ENCODE measurements at places on chromosomes 16 and 17.

DNA sequence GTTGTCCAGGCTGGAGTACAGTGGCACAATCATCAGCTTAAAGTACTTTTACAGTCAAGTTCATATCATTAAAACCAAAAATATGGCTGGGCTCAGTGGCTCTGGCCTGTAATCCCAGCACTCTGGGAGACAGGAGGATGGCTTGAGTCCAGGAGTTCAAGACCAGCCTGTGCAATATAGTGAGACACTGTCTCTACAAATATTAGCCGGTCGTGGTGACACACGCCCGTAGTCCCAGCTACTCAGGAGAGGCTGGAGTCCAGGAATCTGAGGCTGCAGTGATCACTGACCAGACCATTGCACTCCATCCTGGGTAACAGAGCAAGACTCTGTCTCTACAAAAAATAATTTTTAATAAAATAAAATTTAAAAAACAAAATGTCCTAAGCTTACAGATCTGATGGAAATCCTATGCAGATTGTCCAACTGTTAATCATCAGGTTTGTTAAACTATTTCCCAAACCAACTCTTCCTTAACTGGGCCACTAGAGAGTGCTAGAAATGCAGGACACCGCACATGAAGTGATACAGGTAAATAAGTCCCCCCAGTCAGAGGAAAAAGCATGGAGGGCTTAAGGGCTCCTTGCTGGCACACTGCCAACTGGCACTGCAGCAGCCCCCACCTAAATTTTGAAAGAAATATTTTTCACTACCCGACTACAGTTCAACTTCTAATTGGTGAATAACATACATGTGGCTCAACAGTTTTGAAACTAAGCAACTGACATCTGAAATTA, 2.8 kb downstream of the USP22 start:
- DNase-seq, result peak; percentile 63

GRCh38 chr17:73068322-73069153, 23.9 kb downstream of the SLC39A11 start:
- peak; percentile 63 for DNase-seq

- DNase-seq, result no peak
Measured at GRCh38 chr17:71501711-71502110, 619.1 kb upstream of the SOX9 start.

GRCh38 chr17:57319806-57320205, 63.5 kb downstream of the MSI2 start:
- no peak for DNase-seq

DNA sequence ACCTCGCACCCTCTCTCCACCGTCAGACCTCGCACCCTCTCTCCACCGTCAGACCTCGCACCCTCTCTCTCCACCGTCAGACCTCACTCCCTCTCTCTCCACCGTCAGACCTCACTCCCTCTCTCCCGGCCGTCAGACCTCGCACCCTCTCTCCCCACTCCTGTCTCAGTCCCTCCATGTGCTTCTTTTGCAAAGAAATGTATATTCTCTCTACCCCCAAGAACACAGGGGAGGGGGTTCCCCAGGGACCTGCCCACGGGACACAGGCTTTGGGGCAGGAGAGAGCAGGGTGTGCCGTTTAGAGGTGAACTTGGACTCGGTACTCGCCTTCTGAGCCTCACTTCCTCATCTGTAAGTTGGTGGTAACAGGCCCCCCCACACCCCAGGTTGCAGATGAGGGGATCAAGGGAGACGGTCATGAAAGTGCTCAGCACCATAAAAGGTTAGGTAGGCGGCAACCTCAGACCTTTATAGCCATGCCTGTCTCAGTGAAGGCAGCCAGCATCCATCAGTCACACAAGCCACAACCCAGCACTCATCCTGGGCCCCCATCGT, 63.7 kb downstream of the RPH3AL start:
- DNase-seq, result no peak

DNA sequence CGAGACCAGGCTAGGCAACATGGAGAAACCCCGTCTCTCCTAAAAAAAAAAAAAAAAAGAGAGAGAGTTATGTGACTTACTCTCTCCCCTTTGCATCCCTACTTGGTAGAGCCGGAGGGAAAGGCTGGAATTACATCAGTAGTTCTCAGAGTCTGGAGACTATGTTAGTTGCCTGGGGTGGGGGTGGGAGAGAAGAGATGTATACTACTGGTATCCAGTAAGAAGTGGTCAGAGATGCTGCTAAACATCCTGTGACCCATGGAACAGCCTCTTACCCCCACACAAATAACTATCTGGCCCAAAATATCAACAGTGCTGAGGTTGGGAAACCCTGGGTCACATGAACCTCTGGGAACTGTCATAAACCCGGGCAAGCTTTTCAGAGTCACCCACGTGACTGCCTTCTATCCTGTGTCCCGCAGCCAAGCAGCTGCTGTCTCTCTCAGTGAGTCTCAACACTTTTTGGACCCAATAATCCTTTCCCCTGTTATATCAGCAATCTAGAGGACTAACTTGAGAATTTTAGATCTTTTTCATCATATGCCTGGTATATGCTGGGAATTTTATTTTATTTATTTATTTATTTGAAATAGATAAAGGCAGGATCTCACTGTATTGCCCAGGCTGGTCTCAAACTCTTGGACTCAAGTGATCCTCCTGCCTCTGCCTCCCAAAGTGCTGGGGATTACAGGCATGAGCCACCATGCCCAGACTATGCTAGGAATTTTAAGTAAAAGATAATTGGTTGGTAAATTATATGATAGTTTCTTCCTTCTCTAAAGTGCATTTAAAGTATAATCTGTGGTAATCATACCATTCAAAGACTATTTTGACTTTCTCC, 8.7 kb downstream of the EIF1 start:
- DNase-seq, result no peak

DNA sequence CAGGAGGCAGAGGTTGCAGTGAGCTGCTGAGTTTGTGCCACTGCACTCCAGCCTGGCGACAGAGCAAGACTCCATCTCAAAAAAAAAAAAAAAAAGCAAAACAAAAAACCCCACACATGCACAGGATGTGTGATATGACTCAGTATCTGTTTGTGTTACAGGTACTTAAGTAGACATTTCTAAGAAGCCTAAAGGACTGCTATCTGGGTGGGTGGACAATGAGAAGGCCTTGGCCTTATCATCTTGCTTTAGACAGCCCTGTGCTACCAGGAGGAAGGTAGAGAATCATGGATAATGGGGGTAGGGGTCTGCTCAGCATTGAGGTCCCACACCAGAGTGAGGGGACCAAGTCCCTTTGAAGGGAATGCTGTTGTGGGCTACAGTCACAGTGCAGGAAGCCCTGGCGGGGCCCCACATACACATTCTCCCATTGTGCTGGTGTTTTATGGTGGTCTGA, 26.7 kb downstream of the PLD6 start:
- DNase-seq, result no peak

GRCh38 chr16:13958474-13958873, 38.5 kb downstream of the ERCC4 start:
- DNase-seq, result no peak

DNA sequence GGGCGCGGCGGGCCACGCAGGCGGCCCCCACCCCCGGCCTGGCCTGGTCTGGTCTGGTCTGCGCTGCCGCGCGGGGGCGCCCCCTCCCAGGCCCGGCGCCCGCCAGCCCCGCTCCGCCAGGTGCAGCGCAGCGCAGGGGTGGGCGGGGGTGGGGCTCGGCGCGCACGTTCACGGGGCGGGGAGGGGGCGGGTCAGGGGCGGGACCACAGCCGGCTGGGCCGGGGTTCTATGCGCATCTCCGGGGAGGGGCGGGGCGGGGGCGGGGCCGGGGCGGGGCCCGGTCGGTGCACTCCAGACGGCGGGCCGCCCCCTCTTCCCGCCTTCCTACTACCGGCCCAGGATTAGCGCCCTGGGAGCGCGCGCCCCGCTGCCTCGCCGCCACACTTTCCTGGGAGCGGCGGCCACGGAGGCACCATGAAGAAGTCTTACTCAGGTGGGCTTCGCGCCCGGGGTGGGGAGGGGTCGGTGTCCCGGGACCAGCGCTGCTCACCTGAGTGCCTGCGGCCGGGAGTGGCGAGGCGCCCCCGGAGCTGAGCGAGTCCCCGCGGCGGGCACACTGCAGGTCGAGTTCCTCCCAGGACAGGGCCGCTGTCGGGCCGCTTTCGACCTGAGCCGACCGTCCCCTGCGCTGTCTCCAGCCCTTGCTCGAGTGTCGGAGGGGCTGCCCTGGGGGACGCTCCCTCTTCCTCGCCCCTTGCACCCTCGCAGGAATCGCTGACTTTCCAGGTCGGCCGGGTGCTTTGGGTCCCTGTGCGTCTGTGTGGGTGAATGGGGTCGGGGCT, 140.5 kb downstream of the SEC14L1 start:
- peak; percentile 22 for DNase-seq

GRCh38 chr17:42180411-42180921, 476 bp downstream of the KCNH4 start:
- DNase-seq, result no peak

All from fibroblast of skin of scalp (primary cell).